ENCODE measurements at places on chromosomes 6 and 20.

DNA sequence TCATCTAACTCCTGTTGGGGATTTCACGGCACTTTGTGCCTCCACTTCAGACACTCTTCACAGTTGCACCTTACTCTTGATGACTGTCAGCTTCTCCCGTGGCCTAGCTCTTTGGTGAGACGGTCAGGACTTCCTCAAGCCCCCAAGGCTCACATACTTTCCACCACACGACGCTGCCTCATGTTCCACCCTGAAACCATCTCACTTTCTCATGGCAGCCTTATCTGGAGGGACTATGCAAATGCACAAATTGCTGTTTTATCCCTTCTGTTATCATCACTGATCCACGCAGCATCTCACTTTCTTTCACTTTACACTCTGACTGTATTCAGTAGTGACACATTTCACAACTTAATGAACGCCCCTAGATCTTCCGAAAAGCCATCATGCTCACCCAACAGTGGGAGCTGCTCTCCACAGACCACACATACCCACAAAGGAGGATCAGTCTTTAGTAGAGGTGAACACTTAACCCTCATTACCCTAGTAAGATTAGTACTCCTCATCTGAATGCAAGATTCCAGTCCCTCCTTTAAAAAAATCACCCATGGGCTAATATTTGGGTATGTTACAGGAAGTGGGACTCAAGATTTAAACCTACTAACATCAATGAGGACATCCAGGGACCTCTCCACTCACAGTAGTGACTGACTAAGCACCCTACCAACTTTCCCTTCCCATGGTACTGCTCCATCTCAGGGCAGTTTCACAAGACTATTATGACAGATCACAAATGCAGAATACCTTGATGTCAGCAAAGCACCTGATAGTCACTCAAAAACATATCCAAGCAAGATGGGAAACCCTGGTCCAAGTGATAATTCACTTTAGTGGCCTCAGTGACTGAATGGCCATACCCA is 35.4 kb downstream of the FYN start:
- peak; percentile 33 for DNase-seq

DNA sequence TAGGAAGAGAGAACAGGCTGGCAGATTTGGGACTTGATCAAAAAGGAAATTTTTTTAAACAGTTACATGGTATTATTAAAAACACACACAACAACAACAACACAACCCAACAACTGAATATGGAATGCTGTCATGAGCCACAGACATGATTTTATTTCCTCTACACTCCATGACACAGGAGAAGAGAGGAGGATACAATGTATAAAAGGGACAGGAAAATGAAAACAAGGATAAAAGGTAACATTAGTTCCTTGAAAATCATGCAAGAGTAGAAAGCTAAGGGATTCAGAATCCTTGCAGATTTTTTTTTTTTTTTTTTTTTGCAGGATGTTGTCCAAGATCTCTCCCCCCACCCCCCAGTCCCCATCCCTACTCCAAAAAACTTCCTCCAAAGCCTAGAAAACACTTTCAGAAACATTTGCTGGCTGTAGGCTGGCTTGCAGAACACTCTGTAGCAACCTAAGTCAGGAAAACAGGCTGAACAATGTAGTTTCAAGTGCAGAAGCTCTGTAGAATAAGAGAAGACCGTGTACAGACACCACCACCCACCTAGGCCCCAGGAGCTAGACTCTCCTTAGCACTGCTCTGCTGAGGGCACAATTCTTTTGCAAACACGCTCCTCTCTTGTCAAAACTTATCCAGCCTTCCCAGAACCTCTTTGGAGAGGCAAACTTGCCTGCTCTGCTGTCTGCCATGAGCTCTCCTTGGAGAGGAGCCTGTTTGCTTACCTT is 845 bp downstream of the ZMYND8 start:
- DNase-seq, result no peak

DNA sequence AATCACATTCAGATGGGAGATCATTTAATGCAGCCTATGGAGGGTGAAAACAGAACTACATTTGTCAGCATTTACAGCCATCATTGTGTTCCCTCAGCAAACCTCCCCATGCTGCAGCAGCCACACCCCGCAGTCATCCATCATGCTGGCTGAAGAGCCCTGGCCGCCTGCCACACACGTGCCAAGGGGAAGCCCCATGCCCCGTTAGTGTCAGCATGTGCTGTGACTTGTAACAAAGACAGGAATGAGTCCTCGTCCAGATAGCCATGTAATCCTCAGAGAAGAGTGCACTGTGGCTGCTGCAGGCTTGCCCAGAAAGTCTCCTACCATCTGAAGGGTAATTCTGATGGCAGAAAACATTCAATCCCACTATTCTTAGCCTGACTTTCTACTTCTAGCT is 1097.8 kb downstream of the KIF16B start:
- DNase-seq, result no peak

DNA sequence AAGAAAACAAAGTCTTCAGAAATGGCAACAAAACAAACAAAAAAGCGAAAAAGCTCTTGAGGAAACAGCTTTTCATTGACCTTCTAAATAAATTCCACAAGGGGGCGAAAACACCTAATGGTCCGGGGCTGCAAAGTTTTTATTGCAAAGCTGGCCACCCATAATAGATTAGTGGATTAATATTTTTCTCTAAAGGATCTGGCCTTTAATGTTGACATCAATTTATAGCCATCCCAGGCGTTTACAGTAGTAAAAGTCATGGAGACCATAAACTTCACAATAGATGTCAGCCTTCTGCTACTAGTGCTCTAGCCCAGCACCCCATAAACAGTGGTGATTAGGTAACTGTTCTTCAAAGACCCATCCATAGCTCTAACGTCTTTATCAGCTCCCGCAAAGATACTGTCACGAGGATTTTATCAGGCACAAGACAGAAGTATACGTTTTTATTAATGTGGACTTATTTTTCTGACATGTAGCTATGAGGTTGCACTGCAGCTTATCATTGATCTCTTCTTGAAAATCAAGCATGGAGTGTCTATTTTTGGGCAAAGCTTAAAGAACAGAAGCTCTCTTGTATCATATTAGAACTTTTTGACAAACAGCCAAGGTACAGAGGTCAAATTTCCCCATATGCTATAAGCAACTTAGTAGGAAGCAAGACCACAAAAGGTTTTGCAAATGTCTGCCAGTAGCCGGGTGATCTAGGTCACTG is 4.7 kb downstream of the CITED2 start:
- DNase-seq, result no peak

DNA sequence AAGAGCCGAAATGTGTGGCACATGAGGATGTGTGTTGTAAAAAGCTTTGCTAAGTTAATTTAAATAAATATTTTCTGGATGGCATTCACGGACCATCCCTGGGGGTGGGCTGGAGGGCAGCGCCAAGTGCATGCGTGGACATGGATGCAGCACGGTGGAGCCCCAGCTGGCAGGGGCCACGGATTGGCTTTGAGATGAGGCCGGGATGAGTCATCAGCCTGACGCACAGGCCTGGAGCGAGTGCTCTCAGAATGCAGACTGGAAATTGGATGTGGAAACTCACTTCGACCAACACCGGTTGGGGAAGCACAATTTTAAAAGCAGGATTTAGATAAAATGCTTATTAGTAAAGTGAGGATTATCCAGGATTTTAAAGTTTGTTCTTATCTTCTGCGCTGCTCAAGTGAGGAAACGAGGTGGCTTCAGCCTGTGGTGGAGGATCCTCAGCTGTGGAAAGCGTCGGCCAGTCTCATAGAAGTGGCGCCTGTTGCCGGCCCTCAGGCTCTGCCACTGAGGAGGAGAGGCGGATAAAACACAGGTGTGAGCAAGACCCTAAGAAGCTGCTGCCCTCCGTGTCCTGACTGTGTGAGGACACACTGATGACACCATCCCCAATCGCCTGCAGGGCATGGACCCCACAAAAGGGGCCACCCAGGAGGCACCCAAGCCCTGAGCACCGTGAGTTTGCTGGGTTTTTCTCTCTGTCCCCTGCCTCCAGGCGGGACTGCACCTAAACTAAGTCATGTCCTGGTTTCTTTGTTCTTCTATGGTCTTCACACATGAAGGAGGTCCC is 279.7 kb downstream of the CDH4 start:
- no peak for DNase-seq

DNA sequence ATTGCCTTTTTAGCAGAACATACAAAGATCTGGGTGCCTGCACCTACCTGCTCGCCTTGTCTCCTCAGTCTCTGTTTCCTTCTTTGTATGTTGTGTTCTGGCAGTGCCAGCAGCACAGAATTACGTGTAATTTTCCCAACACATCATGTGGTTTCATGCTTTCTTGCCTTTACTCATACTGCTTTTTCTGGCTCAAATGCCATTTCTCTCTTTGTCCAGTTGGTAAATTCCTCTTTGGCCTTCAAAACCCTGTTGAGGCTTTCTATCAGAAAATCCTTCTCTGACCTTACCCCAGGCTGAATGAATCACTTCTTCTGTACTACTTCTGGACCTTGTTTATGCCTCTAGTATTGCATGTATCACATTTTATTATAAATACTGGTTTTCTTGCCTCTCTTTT is 31.8 kb downstream of the L3MBTL3 start:
- no peak for DNase-seq

DNA sequence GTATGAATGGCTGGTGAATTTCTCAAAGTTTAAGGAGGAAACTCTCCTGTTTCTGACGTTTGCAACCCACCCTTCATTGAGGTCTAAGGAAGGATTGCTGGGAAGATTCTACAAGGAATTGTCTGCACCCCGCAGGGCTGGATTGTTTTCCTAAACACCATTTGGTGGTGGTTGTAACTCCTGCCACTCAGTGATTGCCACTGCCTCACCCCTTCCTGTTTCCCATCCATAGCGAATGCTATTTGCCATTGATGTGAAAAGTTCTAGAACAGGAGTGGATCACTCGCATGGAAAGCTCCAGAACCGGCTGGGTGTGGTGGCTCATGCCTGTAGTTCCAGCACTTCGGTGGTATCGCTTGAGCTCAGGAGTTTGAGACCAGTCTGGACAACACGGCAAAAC is 8.7 kb upstream of the DSP start:
- no peak for DNase-seq

GRCh38 chr6:137737836-137738596 is 129.0 kb upstream of the TNFAIP3 start:
- DNase-seq, result no peak

DNA sequence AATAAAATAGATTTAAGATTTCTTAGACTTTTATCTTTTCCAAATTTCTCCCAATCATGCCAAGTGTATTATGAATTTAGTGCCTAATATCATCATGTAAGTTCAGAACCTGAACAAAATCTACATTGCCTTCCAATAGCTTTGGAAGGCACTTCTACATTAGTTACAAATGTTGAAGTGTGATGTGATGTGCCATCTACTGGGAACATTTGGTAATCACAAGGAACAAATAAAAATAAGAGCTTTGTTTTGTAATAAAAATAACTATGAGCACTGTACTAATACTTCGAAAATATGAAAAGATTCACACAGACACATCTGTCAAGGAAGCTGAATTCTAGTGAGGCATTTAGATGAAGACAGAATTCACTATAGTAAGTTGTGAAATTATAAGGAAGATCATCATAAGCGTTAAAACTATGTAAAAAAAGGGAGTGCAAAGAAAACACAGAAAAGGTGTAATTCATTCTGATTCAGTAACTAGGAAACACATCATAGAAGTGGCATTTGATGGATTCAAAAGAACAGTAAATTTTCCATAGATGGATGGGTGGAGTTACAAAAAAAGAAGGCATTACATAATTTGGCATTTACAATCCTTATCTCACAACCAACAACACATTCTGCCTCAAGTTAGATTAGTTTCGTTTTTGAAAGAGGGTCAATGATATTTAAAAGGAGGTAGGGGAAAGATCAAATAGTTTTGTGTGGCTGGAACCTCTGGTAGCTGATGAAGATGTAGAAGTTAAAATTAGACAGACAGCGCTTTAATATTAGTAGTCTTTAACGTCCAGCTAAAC is 161.0 kb downstream of the ASCC3 start:
- DNase-seq, result no peak

DNA sequence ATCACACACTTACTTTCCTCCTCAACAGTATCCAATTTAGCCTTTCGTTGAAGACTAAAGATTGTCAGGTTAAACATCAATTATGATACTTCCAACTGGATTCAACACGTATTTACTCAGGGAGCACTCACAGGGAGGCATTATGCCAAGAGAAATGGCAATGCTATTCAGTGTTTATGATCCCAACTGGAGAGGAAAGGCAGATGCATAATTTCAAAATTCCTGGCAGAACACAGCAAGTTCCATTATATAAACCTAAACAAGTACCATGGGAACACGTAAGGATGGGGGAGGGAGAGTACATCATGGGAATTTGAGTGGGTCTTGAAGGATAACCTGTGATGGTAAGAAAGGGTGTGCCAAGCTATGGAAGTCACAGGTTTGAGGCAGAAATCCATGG is 112.7 kb downstream of the ISM1 start:
- DNase-seq, result no peak

DNA sequence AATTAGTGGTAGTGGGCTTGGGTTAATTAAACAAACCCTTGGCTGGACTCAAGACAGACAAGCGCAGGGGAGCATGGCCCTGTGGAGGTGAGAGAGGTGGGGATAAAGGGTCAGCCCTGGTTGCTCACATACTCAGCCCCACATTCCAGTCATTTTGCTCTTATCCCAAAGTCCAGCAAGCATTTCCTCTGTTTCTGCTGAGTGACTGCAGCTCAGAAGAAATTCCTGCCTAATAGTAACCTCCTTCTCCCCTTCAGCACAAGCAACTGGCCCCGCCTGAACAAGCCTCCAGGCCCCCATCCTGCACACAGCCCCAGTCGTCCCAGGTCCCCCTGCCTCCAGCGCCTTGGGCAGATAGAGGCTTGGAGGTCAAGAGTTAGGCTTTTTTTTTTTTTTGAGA is 3.6 kb upstream of the TFEB start:
- DNase-seq, result no peak

GRCh38 chr6:118122801-118123200 is 215.7 kb downstream of the SLC35F1 start:
- DNase-seq, result no peak

DNA sequence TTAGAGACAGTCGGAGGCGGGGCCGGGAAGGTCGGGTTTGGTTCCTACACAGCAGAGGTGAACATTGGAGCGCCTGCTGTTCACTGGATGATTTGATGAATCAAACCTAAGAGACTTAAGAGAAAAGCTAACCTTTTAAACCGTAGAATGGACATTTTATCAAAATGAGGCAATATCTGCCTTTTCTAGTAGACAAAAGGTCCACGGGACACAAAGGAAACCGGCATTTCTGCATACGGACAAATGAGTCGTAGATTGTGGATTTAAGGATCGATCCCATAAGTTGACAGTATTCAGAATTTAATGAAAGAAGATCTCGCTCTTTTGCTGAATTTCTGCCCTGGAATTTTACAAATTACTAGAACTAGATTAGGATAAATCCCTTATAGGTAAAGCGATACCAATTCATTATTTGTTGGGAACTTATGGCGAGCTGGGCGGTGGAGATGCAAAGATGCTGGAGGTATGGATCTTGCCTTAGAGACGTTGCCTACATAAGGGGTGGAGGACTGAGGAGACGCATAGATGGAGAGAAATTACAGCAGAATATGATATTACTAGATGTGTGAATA is 400 bp downstream of the PAK1IP1 start:
- no peak for DNase-seq

Data from stimulated activated CD4-positive, alpha-beta T cell treated with anti-CD3 and anti-CD28 coated beads, Interleukin-2, amount 100 ng/mL, for 4 hours (primary cell).